ENCODE measurements at places on chromosomes 1 and 21.

GRCh38 chr21:41858466-41859296 lies 20.5 kb downstream of the PRDM15 start:
- no peak for DNase-seq

DNA sequence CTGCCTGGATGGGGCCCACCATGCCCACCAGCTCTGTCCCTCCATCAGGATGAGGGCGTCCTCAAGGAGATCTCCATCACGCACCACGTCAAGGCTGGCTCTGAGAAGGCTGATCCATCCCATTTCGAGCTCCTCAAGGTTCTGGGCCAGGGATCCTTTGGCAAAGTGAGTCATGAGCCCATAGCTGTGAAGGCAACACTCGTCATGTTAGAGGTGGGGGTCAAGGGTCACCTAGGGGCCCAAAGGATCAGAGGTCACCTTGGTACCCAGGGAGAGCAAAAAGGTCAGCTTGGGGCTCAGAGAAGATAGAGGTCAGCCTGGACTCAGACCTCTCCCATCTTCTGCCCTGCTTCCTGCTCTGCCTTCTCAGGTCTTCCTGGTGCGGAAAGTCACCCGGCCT lies 17.3 kb downstream of the RPS6KA1 start:
- DNase-seq = no peak

DNA sequence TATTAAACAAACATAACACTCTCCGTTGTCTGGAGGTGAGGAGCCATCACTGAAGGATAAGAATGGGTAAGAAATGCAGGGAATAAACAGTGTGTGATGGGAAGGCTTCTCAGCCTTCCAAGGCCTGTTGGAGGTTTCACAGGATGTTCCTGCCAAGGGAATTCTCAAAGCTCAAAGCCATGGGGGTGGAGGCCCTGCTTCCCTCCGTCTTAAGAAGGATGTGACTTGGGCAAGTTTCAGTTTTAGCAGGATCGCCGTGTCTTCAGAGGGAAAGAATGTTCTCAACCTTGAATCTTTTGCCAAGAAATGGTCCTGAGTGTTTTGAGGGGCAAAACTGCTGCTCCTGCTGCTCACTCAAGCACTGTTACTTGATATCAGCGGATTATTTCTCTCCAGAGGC lies 41.7 kb upstream of the IL20 start:
- no peak for DNase-seq

GRCh38 chr1:154454386-154455120 lies 47.5 kb upstream of the TDRD10 start:
- DNase-seq = no peak

DNA sequence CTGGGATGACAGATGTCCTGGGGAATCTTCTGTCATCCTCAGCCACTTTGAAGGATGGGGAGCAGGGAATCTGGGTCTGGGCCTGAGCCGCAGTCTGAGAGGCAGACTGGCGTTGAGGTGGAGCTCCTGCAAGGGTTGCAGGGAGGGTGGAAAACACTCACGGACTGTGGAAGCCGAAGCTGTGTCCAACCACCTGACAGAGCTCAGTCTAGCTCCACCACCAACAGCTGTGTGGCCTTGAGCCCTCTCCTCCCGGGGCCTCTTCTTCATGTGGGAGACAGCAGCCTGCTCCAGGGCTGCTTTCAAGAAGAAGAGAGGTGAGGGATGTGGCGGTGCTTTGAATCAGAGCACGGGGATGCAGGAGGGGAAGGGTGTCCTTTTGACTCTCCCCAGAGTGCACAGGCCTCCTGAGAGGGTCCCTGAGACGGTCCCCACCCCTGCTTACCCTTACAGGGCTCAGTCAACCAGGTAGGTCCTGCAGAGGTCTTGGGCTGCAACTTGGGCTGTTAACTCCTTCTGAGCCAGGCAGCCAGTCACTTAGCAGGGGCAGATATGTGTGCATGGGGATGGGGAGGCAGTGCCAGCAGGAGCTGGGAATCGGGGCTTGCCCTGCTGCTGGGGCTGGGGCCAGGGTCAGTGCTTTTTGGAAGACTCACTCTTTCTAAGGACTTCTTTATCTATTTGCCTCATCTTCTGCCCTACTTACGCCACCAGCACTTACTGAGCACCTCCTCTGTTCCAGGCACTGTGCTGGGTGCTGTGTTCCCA lies 216.3 kb downstream of the PTPRU start:
- no peak for DNase-seq

DNA sequence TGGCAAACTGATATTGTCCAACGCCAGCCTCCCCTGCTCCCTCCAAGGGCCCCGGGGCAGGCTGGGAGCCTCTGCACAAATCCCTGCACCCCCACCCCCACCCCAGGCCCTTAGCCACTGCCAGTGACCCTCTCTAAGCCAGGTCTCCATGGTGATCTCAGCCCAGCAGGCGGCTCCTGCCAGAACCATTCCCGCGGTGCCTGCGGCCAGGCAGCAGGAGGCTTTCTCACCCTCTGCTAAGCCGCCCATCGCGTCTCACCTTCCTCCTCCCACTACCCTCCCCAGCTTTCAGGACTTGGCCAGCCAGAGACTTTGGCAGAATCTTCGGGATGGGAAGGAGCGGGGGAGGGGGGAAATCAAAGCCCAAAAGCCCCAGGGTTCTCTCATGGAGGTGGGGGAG lies 46.8 kb upstream of the WASF2 start:
- no peak for DNase-seq

- DNase-seq = no peak
Measured at GRCh38 chr1:12607263-12607662, 10.7 kb downstream of the DHRS3 start.

GRCh38 chr1:227891955-227892488 lies 55.7 kb downstream of the WNT9A start:
- DNase-seq = peak; percentile 18

DNA sequence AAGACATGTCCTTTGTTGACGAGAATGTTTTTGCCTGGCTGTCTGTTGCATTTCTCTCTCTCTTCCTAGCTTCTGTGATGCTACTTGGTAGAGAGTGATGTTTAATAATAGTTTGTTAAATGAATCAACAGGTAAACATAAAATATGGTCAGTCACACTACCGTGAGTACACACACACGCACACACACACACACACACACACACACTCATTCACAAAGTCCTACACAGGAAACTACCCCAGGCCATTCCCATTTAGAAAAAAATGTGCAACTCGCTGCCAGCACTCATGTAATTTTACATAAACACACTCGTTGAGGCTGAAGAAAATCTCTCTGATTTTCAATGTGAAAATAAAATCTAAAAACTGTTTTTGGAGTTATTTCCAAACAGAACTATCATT lies 38.7 kb downstream of the RUNX1 start:
- DNase-seq = no peak

DNA sequence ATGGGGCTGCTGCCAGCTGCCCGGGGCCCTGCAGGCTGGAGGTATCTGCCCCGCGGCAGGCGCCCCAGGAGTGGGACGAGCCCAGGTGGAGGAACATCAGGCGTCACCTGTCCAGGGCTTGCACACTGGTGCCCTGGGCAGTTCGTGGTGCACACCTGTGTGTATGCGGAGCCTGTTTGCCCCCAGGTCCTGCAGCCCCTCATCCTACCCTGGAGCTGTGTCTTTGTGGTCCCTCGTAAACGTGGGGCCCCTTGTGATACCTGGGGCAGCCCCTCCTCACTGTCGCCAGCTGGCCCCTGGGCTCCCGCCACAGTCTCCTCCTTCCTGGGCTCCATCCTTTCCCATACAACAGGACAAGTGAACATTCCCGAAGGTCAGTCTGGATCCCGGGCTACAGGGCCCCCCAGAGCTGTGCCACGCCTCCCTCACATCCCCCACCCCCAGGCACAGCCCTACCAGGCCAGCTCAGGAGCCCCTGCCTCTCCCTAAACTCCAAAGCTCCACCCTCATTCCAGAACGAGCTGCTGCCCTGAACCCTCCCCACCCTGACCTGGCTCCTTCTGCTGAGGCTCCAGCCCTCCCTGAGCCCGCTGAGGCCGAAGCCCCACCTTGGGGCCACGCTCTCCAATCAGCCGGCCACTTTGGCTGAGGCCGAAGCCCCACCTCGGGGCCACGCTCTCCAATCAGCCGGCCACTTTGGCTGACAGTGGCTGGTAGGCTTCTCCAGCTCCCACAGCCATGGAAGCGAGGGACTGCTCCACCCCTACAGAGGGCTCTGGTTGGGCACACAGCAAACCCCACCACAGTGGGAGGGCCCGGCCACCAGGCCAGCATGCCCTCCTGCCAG lies 42.6 kb downstream of the UBE2G2 start:
- DNase-seq = no peak

GRCh38 chr1:183487674-183488442 lies 15.6 kb downstream of the SMG7 start:
- no peak for DNase-seq

DNA sequence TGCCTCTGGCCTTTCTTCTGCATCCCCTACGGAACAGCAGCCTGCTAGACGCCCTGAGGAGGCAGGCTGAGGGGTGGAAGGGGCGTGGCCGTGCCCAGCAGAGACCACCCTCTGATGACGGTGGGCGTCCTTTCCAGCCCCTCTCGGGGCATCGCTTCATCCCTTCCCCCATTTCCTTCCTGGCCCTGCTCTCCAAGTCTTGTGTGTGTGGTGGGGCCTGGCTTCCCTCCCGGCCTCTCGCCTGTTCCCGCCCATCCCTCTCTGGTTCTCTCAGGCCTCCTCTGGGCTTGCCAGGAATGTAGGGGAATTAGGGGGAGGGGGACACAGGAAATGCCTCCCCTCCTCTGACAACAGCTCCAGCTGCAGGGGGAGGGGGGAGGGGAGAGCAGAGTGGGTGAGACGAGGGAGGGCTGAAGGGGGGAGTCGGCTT lies 51.1 kb downstream of the SKI start:
- DNase-seq = peak; percentile 76
